D721Med (cell line): ENCODE measurements at places on chromosomes 7 and 10.

DNA sequence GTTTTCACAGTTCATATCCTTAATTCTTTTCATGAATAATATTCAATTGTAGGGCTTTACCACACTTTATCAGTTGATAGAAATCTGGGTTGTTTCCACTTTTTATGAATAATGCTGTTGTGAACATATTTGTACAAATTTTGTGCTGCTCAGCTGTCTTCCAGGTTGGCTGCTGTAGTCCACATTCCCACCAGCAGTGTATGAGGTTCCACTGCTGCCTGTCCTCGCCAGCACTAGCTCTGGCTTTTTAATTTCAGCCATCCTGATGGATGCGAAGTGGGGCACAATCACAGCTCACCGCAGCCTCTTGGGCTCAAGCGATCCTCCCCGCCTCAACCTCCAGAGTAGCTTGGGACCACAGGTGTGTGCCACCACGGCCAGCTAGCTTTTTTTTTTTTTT is 32.8 kb downstream of the NUDT5 start:
- no peak for DNase-seq

GRCh38 chr10:2825841-2826240 is 241.5 kb upstream of the PFKP start:
- no peak for DNase-seq

DNA sequence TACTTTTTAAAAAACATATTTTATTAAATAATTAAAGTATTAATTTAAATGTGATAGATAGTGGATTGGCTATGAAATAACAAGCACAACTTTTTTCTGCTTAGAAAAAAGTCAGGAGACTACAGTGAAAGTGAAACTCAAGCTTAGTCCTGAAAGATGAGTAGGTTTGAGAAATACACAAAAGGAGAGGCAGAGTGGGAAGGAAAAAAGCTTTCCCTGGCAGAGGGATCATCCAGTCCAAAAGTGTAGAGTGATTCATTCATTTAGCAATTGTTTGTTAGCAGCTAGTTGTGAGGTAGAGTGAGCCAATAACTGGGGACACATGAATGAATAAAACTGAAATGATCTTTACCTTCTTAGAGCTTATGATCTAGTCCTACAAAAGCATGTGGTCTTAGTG is 93.5 kb downstream of the FOXP2 start:
- DNase-seq: no peak

GRCh38 chr7:106499897-106500296 is 161.1 kb downstream of the CCDC71L start:
- no peak for DNase-seq

- DNase-seq: no peak
Measured at GRCh38 chr7:132866144-132866531, 215.8 kb downstream of the CHCHD3 start.

DNA sequence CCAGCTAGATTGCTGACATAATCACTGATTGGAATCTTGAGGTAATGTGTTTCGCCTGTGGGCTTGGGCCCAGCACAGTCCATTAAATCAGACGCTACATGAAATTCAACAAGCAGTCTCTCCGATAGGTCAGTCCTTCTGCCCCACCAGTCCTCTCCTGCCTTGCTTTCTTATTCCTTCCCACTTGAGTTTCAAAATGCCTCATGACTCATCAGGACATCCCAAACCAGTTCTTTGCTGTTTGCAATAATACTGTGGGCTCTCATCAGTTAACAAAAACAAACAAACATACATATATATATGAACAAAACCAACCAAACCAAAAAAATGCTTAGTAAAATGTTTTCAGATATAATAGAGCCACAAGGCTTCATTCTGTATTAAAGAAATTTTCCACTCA is 599.0 kb downstream of the SORCS1 start:
- no peak for DNase-seq

GRCh38 chr7:90492250-90492649 is 22.8 kb downstream of the PTTG1IP2 start:
- DNase-seq: no peak

DNA sequence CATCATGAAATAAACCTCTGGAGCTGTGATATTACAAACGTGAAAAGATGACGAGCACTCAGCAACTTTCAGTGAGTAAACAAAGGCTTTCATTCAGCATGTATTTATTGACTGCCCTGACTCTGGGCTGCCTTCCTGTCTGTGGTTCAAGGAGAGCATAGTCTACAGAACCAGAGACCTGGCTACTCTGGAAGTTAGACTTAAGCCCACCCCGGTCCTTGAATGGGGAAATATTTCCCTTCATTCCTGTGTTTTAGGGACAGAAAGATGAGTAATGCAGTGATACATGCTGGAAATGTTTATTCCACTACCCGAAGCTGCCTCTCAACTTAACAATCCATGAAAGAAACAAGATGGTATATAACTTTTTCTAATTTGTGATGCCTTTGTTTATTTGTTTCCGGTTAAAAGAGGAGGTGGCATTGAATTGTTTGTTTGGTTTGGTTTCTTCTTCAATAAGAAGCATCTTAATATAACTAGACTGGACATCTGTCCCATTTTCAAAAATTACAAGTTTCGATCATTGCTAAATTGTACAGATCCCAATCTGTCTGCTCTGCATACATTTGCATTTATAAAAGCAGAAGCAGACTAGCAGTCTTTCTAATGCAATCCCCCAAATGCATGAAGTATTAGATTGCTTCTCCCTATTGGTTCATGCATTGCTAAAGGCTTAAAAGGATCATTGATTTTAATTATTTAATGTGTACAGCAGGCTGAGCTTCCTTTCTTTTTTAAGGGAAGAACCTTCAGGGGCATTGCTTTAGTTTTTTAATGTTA is 57.7 kb downstream of the TRUB1 start:
- DNase-seq: no peak

DNA sequence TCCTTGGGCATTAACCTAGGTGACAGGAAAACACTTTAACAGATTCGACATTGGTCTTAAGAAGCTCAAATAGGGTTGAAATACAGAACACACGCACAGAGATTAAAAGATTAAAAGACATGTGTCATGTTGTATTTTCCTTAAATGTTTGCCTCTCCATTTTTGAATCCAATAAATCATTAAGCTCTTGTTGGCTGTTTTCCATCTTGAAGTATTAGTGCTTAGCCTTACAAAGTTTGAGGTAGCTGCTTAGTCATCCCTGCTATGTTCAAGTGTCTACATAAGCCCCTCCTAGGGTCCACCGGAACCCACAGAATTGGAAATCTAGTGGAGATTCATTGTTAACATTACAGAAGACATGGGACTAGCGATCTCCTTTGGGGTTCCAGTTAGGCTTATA is 12.7 kb upstream of the GJD4 start:
- DNase-seq: no peak

GRCh38 chr7:113087071-113087998 is 708 bp upstream of the GPR85 start:
- no peak for DNase-seq

DNA sequence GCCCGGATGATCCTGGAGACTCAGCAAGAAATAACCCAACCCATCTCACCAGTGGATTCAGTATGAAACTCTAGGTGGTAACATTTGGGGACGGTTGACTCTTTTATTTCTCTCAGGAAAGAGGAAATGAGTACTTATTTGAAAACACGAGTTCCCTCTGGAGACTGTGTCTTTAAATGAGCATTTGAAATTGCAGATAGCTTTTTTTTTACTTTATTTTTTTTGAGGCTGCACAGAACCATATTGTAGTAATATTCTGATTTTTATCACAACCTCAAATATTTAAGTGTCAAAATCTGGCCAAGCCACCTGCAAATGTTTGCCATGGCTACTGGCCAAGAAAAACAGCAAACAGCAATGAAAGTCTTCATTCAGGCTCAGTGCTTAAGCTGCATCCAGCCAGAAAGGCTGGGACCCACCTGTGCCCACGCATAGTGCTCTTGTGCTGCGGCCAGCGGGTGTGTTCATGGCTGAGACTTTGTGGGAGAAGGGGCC is 160.8 kb downstream of the CREB5 start:
- no peak for DNase-seq

- DNase-seq: no peak
Measured at GRCh38 chr7:26443006-26443405, 151.3 kb downstream of the SNX10 start.

DNA sequence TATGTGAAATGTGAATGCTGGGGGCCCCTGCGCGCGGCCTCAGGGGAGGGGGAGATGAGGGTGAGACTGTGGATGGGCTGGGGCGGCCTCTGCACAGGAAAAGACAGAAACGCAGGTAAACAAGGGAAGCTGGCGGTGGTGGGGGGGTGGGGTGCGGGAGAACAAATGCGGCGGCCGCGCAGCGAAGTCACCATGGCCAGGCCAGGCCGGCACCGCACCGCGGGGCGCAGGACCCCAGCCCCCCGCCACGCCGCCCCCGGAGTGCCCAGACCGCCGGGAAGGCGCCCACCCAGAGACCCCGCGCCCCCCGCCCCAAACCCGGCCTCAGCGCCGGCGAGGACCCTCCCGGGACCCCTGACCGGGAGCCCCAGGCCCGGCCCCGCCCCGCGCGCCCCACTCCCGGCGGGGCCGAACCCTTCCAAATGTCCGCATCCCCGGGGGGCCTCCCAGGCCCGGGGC is 14.5 kb upstream of the DNAAF5 start:
- no peak for DNase-seq

DNA sequence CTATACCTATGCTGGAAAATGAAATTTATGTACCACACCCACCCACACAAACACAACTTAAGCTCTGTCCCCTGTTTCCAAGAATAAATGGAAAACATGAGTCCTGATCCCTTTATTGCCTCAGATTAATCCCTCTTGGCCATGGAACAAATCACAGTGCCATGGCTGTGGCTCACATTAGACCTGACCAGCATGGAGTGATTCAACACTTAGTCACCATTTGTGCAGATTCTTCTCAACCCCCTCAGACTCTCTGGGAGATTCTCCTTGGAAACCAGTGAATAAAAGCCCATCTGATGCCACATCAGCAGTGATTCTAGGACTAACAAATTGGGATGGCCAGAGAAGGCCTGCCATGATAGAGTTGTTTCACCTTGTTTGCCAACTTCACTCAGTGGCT is 204.4 kb upstream of the TMEM72 start:
- DNase-seq: no peak

DNA sequence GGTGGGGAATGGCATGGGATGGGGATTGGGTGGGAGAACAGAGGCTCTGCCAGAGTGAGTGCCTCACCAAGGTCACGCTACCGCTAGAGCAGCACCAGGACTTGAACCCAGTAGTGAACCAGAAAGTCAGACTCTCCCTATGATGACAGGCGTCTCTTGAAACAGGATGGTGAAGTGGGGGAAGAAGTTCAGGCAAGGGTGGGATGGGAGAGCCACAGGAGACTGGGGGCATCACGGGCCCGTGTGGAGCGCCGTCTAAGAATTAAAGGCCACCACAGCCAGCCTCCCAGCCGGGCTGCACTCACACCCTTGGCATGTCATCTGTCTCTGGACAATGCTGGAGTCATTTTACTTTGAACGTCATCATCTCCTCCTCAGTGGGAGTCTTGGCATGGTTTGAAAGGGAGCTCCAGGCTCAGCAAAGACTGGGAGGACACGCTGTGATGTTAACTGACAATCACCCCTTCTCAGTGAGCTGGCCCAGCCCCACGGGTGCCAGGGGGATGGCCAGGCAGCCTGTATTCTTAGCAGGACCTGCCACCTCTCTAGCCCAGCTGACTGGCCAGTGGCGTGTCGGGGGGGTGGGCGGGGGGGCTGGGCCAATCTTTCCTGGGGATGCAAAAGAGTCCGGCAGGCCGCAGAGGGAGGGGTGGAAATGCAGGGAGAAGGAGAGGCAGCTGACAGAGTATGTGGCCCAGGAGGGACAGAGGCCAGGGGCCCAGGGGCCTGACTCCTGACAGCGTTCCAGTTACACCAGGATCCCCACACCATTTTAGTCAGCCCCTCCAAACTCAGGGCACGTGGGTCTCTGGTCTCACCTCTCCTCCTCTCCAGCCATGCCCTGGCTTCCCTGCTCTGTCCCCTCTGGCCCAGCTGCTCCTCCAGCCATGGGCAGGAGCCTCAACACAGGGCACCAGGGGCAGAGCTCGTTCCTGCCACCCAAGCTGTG is 96.2 kb downstream of the VOPP1 start:
- DNase-seq: no peak

GRCh38 chr10:102678842-102679289 is 34.6 kb downstream of the TRIM8 start:
- DNase-seq: no peak

DNA sequence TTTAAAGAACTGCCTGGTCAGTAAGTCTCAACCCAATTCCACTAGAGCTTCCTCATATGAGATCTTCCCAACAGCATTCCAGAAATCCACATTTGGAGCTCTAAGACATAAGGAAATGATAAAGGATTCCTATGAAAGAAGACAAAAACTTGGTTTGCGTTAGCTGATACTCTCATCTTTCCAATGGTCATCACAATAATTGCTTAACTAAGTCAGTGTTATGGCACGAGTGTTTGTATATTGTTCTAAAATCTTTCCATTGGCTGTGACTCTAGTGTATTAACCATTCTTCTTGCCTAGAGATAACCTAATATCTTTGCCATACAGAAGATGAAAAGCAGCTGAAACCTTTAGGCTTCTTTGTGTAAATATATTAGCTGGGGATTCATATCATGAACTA is 289.0 kb downstream of the SNX13 start:
- no peak for DNase-seq

GRCh38 chr7:142440906-142441411 is 183.1 kb upstream of the PRSS58 start:
- no peak for DNase-seq

GRCh38 chr7:108603656-108604306 is 34.1 kb downstream of the DNAJB9 start:
- DNase-seq: no peak

DNA sequence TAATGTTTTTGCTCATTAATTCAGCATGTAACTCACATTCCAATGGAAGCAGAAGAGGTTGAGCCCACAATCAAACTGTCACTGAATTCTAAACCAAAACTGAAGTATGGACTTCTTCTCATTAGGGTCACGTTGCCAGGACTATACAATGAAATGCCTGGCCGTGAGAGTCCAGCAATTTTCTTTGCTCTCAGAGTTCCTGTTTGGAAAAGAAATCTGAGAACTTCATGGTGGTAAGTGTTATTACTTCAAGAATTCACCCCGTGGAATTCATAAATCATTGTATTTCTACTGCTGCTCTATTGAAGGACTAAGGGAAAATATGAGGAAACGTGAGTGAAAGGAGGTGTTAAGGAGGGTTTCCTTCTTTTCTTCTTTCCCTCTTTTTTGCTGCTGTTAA is 441.8 kb upstream of the AKR1E2 start:
- no peak for DNase-seq

GRCh38 chr10:31694929-31695837 is 233.4 kb downstream of the ARHGAP12 start:
- no peak for DNase-seq

GRCh38 chr10:16799621-16800020 is 17.6 kb downstream of the RSU1 start:
- no peak for DNase-seq

GRCh38 chr10:123559823-123560092 is 106.4 kb upstream of the GPR26 start:
- DNase-seq: no peak

DNA sequence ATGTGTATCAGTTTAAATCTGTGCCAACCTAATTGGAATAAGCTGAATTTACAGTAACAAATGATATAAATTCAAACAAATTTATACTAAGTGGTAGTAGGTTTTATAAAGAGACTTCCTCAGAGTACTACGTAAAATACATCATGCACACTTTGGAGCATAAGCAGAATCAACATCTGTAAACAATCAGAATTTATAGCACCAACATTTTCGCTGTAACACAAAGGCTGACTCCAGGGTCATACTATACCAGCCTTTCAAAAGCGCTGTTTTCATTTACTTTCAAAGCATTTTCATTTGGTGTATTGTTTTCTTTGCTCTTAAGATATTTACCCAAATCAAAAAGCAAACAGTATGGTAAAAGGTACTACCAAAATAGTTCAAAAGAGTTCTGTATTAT is 29.3 kb upstream of the TMEM168 start:
- no peak for DNase-seq
